ENCODE measurements at places on chromosomes 12 and 14.

DNA sequence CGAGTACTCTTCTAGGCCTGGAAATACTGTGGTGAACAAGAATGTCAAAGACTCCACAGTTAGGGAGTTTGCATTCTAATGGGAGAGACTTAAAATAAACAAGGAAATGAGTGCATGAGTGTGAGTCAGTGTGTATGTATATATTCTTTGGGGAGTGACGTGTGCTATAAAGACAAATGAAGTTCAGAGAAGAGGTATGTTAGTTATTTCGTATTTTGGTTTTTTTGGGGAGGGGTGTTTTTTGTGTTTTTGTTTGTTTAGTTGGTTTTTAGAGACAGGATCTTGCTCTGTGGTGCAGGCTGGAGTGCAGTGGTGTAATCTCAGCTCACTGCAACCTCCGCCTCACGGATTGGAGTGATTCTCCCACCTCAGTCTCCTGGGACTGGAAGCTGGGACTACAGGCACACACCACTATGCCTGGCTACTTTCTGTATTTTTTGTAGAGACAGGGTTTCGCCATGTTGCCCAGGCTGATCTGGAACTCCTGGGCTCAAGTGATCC lies 74.3 kb downstream of the SRGAP1 start:
- no peak for DNase-seq

- no peak for DNase-seq
Measured at GRCh38 chr12:126617312-126617711, 1552.1 kb downstream of the AACS start.

GRCh38 chr14:69153873-69154270 lies 953 bp upstream of the DCAF5 start:
- DNase-seq, result no peak

DNA sequence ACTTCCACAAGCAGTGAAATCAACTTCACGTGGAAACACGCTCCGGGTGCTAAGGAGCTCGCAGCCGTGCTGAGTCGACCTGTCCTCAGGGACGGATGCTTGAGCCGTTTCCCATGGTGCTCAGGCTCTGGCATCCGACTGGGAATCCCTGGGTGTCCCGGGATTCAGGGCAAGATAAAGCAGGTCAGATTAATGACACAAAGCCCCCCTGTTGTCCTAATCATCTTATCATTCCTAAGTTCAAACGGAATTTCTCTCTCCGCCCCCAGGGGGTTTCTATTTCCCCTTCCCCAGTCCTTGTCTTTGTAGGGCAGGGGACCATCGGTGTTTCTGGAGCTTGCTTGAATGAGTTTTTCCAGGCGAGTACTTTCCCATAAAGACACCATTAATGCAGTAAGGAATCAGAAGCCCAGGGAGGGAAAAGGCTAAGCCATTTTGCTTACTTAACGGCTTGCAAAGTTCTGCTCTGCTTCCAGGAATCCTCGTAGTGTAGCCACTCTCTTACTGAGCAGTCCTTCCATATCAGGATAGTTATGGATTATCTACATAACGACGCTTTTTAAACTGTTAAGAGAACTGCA lies 116.5 kb downstream of the TMEM132C start:
- no peak for DNase-seq

GRCh38 chr12:132289356-132290202 lies 39.8 kb downstream of the GALNT9 start:
- DNase-seq, result no peak
